Dermis microvascular lymphatic vessel endothelial cell (primary cell): ENCODE measurements at places on chromosomes 3 and 15. TPM values are rescaled to one million over a fixed set of nuclear protein-coding genes. Genes with fewer than 3 reads are reported as not detected.

Gene LSMEM2
- total RNA-seq = not detected in 2 replicates

Gene SLC41A3
- total RNA-seq = 56.0 and 211 TPM in 2 replicates

DNA sequence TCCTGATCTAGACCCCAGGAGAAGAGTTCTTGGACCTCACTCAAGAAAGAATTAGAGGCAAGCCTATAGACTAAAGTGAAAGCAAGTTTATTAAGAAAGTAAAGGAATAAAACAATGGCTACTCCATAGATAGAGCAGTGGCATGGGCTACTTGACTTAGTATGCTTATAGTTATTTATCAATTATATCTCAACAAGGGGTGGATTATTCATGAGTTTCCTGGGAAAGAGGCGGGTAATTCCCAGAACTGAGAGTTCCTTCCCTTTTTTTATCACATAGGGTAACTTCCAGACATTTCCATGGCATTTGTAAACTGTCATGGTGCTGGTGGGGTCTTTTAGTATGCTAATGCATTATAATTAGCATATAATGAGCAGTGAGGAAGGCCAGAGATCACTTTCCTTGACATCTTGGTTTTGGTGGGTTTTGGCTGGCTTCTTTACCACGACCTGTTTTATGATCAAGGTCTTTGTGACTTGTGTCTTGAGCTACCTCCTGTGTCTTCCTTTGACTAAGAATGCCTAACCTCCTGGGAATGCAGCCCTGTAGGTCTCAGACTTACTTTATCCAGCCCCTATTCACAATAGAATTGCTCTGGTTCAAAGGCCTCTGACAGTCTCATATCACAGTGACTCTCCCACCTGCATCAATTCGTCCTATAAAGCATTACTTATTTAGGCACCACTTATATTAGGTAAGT lies 35.3 kb upstream of the PLSCR2 start:
- no peak for DNase-seq

- no peak for DNase-seq
These were observed 30.1 kb downstream of the CCDC54 start for GRCh38 chr3:107407355-107407754.

Gene ASB14
- not detected in 2 replicates for total RNA-seq

Gene SLC28A2
- not detected in 2 replicates for total RNA-seq

GRCh38 chr3:45773072-45773471 lies 23.3 kb downstream of the SLC6A20 start:
- DNase-seq = peak; percentile 44

GRCh38 chr15:25710184-25710583 lies 152.9 kb downstream of the ATP10A start:
- DNase-seq = no peak

- DNase-seq = no peak
These were observed 361.6 kb downstream of the LSAMP start for GRCh38 chr3:116083683-116084082.

Gene ADAMTS9
- 33.4 and 38.2 TPM in 2 replicates for total RNA-seq

Gene KLF15
- total RNA-seq = 1.7 and 5.8 TPM in 2 replicates

DNA sequence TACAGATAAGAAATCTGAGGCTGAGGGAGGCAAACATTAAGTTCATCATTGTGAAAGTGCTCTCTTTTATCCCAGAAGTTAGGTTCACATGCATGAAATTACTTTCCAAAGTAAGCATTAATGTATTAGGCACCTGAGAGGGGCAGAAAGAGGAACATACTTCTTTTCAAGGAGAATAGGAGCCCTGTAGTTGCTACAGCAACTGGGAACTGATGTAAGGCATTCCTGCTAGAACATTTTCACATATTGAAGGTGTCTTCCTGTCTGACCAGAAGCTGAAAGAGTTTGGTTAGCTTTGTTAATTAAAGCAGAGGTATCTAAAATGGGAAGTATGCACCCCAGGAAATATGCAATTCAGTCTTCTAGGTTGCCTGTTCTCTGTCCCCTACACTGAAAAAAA lies 65.5 kb upstream of the ZBTB20 start:
- DNase-seq = no peak

- no peak for DNase-seq
These were observed 99.0 kb downstream of the MAP2K5 start for GRCh38 chr15:67641453-67641852.

GRCh38 chr3:170486398-170486797 lies 67.7 kb downstream of the CLDN11 start:
- no peak for DNase-seq

DNA sequence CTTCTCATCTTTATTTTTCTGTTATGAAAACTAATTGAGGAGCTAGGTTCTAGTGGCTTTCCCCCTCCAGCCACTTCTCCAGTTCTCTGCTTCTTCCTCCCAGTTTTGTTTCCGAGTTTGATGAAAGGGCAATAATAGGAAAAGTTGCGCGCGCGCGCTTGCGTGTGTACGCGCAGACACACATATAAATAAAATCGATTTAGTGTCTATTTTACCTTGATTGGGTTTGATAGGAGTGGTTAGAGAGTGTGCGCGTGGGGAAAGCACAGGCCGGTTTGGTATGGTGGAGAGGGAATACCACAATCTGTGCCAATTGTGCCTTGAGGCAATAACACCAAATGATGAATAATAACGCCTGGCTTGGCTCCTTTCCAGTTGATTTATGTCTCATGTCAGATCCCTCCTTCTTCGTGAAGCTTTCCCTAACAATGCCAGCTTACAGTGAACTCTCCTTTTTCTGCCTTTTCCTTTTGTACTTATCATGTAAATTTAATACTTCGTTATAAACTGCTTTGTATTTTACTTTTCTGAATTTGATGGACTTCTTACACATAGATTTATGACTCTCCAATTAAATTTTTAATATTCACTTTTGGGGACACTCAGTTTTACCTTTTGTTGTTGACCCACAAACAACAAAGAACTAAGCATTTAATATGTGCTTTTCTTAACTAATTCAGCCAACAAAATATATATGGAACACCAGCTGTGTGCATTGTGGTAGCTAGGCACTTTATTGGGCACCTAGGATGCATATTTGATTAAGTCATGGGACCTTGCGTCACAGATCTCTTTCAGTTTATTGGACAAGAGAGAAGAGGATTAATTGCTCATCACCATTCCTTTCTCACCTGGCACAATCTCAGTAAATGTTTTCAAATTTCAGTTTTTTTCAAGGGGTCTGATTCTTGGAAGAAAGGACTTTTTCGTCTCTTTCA lies 1.7 kb downstream of the TIPARP start:
- DNase-seq = peak; percentile 94

Gene COL8A1
- total RNA-seq = 98.6 and 175 TPM in 2 replicates

GRCh38 chr3:197912741-197913476 lies 37.1 kb upstream of the RPL35A start:
- DNase-seq = no peak

GRCh38 chr3:186152889-186153292 lies 44.0 kb upstream of the ETV5 start:
- no peak for DNase-seq

Gene DCP1A
- 8.9 and 12.3 TPM in 2 replicates for total RNA-seq

DNA sequence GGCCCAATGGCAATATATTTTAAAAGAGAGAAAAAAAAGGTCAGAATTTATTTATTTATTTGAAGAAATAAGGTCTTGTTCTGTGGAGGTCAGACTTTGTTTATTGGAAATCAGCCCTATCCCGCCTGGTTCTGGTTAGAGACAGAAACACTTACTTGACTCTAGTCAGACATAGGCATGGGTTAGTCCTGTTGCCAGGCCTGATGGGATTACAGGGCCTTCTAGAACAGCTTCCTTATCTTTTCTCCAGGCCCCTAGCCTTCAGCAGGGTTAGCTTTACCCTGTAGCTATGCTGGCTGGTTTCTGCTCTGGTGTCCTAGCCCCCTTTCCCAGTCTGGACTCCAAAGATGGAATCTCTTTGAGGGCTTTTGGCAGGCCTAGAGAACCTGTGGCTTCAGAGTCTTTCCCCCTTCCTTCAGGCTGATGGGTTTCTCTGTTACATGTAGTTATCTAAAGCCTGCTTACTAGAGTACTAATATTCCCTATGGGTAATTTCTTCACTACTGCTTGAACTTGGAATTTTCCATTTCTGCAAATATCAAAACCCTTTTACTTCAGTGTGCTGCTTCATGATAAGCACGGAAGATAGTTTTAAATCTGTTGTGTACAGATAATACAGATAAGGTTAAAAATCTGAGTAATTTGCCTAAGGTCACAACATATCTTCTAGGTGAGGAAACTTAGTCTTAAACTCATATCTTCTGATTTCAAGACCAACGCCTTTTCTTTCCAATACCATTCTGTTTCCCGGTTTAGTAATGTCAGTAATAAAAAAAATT lies 10.6 kb downstream of the IREB2 start:
- no peak for DNase-seq

DNA sequence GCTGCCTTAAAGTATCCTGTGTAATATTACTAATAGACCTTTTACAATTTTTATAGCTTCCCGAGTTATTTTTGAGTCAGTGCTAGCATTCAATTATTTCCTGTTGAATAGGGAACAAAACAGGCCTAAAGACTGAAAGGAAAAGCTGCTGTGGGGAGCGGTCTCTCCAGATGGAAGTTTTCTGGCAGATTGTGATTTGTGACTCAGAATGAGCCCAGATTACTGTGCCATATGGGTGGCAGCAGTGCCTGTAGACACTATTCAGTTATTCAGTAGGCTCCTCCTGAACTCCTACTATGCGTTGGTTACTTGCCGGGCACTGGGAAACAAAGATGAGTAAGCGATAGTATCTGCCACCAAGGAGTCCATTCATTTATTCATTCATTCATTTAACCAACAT lies 211.8 kb downstream of the CHST2 start:
- DNase-seq = peak; percentile 91

- no peak for DNase-seq
These were observed 1.2 kb downstream of the SETD2 start for GRCh38 chr3:47162697-47163168.

DNA sequence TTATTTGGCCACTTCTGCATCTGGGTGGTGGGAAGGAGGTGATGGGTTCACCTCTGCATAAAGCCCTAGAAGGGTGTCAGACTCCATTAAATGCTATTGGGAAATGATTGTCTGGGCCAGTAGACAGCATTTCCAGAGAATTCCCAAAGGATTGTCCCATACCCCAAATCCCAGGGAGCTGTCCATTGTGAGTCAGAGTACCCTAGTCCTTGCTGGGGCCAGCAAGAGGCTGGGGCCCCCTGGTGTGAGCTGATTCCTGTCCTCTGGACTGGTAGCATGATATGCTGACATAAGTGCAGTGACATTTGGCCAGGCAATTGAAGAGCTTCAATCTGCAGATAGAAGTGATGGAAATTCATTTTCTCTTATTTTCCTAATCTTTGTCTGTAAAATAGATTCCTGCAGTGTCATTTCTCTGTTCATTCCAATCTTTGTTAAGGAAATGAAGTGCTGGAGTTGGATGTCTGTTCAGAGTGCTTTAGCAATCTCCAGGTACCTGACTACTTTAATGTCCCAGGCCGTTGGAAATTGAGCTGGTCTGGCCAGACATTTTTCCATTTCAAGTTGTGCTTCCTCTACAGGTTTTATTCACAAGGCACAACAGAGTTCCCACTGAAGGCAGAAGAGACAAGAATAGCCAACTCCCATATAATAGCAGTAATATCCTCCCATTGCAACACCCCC lies 91.2 kb downstream of the RPLP1 start:
- DNase-seq = no peak

DNA sequence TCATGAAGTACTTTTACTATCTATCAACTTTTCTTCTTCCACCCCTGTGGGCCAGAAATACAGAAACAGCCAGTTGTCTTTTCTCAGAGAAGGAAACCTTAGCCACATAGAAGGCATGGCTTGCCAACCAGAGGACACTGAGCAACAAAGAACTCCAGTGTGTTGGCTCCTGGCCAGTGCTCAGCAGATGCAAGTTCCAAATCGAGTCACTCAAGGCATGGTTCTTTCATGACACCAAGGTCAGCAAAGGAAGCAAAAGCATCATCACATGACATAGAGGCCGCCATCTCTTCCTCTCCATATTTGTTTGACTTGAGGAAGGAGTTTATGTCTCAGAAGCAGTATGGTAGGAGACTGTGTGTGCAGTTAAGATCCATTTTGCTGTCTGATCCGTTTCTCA lies 92.2 kb downstream of the MYLK start:
- peak; percentile 53 for DNase-seq

Gene PLD1
- 62.2 and 89.2 TPM in 2 replicates for total RNA-seq

DNA sequence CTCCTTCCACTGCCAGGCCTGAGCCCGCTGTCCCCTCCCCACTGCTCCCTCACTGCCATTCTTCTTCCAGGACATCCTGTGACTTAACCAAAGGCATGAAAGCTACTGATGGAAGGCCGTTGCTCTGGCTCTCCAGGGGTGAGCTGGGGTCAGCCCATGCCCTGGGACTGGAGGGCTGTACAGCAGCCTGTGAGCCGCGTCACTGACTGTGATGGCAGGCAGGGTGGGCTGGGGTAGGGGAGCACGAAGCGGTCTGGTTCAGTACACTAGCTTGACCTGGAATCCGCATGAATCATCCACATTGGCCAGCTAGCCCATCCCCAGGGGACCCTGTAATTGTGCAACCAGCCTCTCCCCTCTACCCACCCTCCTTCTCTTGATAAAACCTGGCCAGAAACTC lies 30.8 kb downstream of the CORO2B start:
- DNase-seq = no peak

GRCh38 chr15:29337156-29337959 lies 67.7 kb upstream of the NSMCE3 start:
- no peak for DNase-seq

- DNase-seq = no peak
These were observed 27.1 kb downstream of the CLRN1 start for GRCh38 chr3:150945226-150946032.

DNA sequence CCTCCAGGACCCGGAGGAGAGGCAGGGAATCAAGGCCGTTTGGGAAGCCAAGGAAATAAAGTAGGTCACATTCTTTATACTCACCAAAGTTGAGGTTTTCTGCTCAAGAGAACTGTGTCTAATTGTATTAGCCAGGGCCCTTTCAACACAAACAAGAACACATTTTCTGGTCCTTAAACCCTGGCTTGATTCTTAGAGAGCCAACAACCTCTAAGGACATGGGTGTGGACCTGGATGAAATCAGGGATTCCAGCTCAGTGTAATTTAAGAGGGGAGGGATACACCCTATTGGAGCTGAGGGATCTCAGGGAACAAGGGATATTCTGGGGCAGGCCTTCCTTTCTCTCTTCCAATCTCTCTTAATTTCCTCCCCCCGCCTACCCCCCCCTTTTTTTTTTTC lies 104.8 kb downstream of the COL6A6 start:
- no peak for DNase-seq

DNA sequence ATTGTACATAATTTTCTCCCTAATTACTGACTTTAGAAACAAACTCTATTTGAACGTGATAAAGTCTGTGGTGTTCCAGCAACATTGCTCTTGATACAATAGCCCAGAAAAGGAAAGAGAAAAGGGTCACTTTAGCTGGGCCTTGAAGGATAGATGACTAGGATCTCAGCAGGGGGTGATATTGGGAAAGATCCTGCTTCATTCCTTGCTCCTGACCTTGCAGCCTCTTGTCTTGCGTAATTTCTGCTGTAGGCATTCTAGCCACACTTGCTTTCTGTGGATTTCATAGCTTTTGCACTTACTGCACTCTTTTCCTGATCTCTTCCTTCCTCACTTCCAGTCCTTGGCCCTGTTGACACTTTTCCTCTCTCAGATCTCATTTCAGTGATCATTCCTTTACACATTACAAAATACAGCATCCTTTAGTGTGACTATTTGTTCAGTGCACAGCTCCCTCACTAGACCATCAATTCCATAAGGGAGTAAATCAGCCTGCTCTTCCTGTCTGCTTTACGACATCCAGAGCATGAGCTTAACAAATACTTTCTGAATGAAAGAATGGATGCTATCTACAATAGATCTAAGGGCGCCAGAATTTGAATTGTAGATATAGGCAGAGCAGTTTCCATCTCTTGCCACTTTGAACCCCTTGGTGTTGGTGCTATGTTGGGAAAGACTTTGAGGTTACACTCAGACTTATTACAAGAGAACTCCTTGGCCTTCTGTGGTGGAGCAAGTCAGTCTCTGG lies 559.6 kb upstream of the MDFIC2 start:
- DNase-seq = no peak
